ENCODE measurements at places on chromosomes 5 and 9.
A peak's percentile ranks its signal among the peaks of the same experiment; 100 is the strongest.

- no peak for DNase-seq
These were observed 416.0 kb downstream of the SH3GL2 start for GRCh38 chr9:17994695-17995425.

DNA sequence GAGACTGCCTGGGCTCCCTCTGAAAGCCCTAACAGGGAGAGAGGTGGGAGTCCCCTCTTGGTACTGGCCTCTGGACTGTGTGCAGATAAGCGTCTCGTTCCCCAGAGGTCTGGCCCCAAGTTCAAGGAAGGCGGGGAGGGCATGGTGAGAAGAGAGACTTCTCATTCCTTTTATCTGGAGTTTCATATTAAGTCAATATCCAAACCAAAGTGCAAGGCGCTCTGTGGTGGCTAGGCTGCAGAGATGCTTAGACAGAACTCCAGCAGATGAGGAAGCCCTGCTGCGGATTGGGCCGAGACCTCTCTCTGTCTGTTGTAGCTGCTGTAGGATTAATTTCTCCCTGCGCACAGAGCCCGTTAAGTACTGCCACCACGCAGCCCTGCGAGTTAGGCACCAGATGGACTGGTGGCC, 16.0 kb downstream of the MVB12B start:
- DNase-seq, result no peak

DNA sequence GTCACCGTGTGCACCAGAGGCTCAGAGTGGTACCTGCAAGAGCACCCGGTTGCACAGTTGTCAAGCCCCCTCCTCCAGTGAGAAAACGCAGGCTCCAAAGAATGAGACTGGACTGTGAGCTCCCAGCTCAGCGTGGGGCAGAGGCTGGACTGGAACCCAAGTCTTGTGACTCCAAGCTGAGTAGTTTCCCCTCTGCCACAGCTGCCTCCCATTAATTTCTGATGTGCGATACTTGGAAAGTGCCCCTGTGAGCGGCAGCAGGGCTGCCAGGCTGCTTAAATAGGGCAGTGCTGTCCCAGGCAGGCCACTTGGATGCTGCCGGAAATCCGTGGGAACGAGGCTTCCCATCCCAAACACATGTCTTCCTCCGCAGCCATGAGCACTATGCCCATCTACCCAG, 62.2 kb upstream of the ANGPTL2 start:
- DNase-seq, result no peak

GRCh38 chr5:35242702-35243258, 12.5 kb upstream of the PRLR start:
- no peak for DNase-seq

GRCh38 chr9:114937516-114937915, 7.1 kb upstream of the TNFSF8 start:
- DNase-seq, result no peak

- DNase-seq, result no peak
These were observed 55.4 kb downstream of the KCNT1 start for GRCh38 chr9:135757356-135757755.

DNA sequence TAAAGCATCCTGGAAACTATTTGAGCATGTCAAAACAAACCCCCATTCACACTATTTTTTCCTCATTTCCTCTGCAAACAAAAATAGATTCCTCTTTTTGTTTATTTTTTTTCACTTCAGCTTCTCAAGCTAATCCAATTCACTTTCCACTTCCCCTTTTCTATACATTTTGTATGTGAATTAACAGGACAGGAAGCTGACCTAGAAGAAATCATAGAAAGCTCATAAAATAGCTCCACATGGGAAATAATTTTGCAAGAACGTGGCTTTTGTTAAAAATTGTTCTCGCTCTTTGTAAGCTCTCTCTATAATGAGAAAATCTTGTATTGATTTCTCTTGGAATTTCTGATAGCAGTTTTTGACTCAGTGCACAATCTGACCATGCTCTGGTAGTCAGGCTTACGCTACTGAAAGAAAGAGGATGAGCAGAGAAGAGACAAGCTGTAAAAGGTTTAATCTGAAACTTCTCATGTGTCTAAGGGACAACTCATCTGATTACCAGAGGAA, 215.8 kb downstream of the ADAMTS12 start:
- DNase-seq, result no peak

DNA sequence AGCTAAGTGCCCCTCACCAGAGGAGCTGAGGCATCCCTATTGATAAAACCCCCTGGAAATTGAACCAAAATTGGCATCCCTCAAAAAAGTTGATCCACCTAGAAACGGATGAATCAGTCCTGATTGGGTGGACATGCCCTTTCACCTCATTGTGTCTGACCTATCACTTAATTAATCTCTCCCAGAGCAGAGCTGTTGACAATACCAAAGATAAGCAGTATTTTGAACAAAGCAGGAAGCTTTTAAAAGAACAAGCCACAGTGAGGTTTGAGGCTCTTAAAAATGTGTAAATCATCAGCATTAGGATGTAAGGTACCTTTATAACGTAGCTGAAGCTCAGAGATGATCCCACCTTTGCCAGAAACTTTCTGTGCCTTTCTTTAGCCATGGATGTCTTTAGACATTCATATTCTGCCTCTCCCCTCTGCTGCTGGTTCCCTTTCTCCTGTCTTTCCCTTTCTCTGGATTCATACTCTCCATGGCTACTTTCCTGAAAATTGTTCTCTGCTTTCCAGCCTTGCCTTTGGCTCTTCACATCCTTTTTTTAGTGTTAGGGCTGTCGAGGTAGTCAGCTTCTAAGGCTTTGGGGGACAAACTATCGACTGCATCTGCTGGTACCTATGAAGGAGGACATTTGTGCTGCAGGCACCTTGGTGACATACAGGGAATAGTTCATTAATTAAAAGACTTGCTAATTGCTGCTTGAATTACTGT, 7.8 kb upstream of the LHX2 start:
- no peak for DNase-seq

DNA sequence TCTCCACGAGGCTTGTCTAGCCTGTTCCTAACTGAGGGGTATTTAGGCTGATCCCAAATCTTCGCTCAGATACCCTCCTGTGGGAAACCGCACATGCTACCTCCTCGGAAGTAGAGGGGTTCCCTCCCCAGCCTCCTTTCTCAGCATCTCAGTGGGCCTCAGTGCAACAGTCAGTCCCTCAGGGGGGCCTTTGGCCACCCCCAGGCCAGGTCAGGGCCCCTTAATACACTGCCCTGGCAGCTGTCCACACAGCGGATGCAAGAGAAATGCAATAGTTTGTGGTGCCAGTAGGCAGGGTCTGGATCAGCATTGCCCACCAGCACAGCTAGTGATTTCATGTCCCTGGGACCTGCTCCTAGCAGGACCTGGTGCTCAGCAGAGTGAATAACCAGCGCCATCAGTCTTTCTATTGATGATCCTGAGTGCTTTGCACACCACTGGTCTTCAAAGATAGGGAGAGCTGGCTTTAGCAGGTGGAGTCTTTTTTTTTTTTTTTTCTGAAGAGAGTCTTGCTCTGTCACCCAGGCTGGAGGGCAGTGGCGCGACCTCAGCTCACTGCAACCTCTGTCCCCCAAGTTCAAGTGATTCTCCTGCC, 7.5 kb downstream of the PLPP7 start:
- DNase-seq, result no peak

DNA sequence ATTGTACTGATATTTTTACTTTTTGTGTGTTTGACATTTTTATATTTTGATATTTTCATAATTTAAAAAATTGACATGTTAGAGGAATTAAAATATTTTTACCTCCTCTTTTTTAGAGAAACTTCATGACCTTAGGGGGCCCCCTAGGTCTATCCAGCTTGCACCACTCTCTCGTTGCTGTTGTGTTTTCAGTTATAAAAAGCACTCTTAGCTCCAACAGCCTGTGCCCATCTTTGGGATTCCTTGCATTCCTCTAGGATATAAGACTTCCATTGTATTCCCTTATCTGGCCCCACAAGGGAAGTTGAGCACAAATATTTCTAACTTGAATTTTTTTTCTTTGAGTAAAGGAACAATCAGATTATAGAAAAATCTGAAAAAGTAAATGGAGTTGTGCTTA, 245.3 kb downstream of the SH3GL2 start:
- no peak for DNase-seq

GRCh38 chr9:93976973-93977372, 21.8 kb upstream of the BARX1 start:
- DNase-seq, result no peak

DNA sequence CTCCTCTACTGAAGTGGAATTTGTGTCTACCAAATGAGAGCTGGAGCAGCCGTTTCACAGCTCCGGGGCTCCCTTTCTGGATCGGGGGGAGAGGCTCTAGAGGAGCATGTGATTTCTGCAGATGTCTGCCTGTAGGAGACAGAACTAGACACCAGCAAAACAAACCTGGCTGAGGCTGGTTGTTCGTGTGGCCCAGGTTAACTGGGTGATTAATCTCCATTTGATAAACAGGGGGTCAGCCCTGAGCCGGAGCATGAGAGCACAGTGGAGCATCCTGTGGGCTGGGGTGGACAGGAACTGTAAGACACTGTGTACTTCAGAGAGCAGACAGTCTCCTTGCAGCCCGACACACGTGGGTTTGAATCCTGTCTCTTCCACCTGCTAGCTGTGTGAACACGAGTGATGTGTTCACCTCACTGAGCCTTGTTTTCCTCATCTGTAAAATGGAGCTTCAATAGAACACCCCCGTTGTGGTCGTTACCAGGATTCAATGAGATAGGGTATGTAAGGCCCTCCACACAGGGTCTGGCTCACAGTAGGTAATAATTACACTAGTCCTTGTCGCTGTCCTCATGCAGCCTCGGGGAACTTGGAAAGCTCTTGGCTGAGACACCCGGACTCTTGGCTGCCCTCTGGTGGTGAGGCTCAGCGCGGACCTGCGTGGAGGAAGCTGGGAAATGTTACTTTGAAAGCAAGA, 12.9 kb downstream of the CXCL14 start:
- peak; percentile 52 for DNase-seq

DNA sequence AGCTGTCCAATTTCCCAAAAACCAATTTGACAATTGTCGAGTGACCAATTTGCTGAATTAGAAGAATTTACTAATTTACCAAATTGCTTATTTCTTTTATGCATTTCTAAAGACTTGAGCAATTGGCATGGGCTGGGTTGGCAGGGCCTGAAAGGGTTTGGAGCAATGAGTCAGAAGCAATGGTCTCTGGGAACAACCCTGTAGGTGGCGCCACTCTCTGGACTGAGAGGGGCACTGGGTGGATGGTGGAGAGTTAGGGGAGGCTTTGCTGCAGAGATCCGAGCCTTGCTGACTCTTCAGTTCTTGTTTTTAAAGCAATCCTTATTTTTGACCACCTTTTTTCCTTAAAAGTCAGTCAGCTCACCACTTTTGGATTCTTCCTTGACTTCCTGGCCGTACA, 71.5 kb upstream of the RPS23 start:
- no peak for DNase-seq

- DNase-seq, result no peak
These were observed 5.2 kb upstream of the FAM13B start for GRCh38 chr5:138037907-138038633.

DNA sequence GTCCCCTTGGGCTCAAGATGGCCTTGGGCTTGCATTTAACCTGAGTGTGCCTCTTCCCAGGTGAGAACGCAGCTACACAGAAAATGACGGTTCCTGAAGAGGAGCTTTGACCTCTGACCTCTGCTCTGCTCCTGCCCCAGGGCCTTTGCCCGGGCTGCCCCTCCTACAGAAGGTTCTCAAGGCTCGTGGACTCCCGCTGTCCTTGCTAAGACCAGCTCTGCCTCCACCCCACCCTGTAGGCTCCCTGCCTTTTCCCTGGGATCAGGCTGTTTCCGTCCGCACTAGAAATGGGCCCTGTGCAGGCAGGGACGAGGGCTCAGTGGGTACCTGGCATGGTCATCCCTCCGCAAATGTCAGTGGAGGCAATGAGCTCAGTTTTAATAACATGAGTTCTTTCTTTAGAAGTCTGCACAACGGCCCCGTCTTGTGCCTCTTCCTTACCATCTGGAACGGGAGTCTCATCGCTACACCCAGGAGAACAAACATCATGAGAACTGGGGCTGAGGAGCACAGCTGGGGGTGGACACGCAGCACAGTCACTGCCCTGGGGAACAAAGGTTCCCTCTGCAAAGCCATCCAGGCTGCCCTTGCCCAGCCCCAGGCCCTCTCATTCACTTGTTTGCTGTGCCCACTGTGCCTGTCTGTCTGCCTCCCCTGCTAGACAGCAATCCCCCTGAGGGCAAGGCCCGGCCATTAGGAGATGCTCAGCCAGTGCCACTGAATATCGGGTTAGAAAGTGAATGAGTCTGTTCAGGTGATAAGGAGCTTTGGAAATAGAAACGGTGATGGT, 26.7 kb upstream of the LPCAT1 start:
- no peak for DNase-seq

- DNase-seq, result no peak
These were observed 369.0 kb downstream of the ARHGEF28 start for GRCh38 chr5:73994963-73995362.

DNA sequence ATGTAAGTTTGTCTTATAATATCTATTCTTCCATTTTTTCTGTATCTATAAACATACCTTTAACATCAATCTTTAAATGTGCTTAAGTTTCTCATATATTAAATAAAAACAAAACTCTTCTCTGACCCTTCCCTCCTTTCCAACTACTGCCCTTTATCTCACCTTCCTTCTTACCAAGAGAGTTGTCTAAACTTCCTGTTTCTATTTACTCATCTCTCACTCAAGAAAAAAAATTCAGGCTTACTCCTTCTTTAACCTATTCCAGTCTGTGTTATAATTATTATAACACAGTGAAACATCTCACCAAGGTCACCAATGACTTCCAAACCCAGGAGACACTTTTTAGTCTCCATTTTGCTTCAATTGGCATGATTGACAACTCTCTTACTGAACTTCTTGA, 140.9 kb downstream of the CCDC171 start:
- no peak for DNase-seq

GRCh38 chr9:114403153-114403756, 15.5 kb upstream of the AKNA start:
- DNase-seq, result no peak

- no peak for DNase-seq
These were observed at the start of gene ENG for GRCh38 chr9:127854184-127854806. Gene ENG, minus strand, starts transcription at chr9:127854658. Its CDS starts 303 bp downstream, at chr9:127854355.

DNA sequence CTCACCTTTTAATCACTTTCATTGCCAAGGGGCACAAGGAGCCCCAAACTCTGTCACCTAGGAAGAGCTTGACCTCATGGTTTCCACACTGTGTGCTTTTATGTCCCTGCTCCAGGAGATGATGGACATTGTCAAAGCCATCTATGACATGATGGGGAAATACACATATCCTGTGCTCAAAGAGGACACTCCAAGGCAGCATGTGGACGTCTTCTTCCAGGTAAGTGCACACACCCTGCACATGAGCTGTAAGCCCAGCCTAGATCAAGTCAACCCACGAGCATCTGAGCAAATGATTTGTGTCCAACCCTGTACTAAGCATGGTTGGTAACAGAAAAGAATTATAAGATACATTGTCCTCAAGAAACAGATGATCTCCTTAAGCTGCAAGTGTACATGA, 50.8 kb upstream of the GABRP start:
- no peak for DNase-seq

Measured in memory B cell (primary cell).